ENCODE measurements at places on chromosomes 1 and 21.
A peak's percentile ranks its signal among the peaks of the same experiment; 100 is the strongest.

GRCh38 chr21:37220433-37220980, 46.6 kb downstream of the VPS26C start:
- peak; percentile 35 for DNase-seq

DNA sequence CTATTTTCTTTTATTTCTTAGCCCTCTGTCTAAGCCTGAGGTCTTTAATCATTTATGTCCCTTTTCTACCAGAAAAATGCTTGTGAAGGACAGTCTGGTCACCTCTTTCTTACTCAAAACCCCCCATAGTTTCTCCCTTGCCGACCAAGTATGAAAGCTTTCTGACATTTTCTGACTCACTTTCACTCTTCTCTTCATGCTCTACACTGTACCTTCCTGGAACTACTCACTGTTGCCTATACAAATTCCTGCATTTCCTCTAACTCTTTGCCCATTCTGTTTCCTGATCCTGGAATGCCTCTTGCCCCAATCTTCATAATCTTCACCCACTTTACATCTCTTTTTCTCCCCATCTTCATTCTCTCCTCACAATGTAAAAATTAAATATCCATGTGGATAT, 380.0 kb downstream of the HHIPL2 start:
- DNase-seq, result no peak

- no peak for DNase-seq
Observed at GRCh38 chr1:23444104-23444533, 19.6 kb upstream of the TCEA3 start.

DNA sequence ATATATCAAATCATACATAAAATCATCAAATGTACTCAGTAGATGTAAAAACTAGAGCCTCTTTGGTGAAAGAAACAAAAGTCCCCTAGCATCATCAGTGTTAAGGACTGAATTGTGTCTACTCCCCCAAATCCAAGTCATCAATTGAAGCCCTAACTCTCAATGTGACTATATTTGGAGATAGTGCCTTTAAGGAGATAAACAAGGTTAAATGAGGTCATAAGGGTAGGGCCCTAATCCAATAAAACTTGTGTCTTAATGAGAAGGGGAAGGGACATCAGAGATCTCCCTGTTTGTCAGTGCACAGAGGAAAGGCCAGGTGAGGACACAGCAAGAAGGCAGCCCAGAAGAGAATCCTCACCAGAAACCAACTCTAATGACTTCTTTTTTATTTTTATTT, 33.5 kb downstream of the USP24 start:
- no peak for DNase-seq

GRCh38 chr1:18978706-18979105, 22.2 kb upstream of the IFFO2 start:
- DNase-seq, result no peak

DNA sequence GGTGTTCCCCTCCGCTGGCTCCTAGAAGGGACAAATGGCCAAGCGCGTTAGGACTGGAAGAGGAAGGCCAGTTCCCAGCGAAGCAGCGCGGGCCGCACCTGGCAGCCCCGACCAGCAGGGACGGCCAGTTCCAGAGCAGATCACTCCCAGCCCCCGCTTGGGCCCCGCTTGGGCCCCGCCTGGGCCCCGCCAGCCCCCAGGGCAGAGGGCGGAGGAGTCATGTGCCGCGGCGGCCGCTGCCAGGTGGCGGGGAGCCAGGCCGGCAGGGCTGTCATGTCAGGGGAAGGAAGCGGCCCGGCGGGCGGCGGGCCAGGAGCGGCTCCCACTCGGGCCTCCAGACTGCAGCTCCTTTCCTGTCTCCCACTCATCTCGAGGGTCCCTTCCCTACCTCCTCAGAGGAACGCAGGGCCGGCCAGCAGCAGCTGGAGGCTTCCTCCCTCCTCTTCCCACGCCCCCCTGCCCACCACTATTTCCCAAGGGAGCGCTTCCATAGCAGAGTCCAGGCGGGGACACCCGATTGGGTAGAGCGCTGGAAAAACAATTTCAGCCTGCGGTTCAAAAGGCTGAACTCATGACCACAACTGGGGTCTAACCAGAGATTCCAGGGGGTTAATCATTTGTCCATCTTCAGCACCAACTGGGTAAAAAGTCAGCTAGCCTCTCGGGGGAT, 16.5 kb downstream of the ZNF697 start:
- DNase-seq, result peak; percentile 63

DNA sequence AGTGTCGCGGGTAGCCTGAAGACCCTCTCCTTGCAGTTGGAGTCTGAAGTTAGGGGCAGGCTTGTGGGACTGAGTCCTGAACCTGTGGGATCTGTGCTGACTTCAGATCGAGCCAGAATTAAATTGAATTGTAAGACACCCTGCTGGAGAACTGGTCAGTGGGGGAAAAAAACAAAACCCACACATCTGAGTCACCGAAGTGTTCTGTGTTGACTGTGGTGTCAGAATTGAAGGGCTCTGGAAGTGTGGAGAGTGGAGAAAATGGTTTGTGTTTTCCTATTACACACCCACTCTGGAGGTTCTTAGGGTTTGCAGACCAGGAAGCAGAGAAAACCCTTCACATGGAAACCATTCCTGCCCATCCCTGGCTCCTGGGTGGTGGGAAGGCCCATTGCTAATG, 209.5 kb upstream of the GALNT2 start:
- no peak for DNase-seq

GRCh38 chr1:38773483-38773882, 86.1 kb downstream of the RRAGC start:
- no peak for DNase-seq

- DNase-seq, result no peak
Observed at GRCh38 chr1:207002724-207003146, 29.8 kb downstream of the C1orf116 start.

DNA sequence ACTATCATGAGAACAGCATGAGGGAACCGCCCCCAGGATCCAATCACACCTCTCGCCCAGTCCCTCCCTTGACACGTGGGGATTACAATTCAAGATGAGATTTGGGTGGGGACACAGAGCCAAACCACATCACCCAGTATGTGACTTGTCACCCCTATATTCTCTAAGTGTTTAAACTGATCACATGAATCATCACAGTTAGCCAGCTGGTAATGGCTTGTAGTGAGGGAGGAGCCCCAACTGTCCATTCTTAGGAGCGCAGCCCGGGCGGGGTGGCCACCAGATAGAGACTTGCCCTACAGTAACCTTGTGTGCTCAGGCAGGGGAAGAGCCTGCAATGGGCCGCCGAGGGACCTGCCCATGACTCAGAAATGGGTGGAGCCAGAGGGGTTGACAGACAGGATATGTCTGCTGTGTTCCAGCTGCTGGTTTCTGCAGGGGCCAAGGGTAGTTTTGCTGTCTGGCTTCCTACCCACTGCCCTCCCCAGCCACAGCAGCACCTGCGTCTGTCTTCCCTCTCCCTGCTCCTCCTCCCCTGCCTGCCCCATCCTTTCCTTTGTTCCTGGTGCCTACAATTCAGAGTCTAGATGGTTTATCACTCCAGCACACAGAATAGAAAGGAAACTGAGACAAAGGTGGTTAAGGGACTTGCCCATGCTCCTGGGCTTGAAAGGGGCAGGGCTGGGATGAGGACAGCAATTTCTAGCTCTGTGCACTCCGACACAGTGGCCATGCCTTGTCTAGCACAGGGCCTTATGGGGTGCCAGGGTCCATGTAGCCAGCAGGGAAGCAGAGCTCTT, 9.2 kb downstream of the ABCG1 start:
- DNase-seq, result no peak

- DNase-seq, result no peak
Observed at GRCh38 chr1:23020706-23021405, 1.6 kb downstream of the KDM1A start.

DNA sequence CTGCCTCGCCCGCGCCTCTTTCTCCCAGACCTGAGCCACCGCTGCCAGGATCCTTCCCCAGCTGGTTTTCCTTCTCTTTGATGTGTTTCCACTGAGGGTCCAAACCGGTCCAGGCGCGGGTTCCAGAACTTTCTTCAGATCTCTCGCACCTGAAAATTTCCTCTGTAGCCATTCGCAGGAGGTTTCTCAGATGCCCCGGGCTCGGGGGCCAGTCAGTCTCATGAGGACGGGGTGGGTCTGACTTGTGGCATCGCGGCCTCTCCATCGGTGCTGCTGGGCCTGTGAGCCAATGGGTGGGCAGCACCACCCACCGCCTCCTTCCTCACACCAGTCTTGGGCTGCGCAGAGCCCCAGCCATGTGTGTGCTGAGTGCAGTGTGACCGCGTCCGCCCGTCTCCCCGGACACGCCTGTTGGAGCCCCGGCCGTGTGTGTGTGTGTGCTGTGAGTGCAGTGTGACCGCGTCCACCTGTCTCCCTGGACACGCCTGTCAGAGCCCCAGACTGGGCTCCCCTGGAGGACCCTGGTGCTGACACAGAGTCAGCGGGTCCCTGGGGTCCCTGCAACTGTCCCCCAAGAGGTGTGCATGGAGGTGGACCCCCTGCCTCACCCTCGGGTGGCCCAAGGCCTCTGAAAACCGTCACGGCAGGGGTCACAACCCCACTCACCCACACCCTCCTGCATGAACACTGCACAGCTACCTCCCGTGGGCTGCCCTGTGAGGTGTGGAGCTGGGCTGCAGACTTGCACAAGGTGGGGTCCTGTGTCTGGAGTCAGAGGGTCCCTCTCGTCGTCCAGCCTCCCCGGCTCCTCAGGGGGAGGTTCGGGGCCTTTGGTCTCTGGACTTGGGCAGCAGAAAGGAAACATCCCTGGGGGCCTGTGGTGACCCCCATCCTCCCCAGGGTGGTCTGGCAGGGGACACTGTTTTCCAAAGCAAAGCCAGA, 20.2 kb downstream of the COL18A1 start:
- DNase-seq, result no peak

DNA sequence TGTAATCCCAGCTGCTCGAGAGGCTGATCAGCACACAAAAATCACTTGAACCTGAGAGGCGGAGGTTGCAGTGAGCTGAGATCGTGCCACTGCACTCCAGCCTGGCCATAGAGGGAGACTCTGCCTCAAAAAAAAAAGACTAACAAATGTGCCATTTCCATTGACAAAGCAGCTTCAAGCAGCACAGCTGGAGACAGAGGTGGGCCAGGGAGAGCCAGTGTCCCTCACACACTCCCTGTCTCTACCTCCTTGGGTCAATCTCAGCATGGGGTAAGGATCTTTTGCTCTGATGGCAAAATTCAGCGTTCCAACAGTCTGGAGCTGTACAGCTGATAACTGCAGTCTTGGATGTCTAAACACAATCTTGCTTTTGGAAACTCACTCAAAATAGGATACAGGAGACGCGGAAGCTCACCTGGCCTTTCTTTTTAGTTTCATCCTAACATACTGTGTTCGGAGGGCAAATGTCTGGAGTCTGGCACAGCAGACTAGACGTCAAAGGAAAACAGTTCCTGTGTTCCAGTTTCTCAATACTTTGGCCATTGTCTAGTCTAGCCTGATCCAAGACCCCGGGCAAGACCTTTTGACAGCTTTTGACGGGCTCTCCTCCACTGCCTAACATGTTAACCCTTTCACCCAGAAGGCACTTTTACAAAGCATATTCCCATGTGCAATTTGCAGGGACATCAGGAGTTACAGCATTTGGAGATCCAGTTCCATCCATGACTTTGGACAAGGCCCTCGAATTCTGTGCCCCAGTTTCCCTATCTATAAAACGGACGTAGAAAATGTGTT, 2.9 kb downstream of the RCC2 start:
- DNase-seq, result no peak

GRCh38 chr1:207298636-207299398, 22.7 kb upstream of the CD55 start:
- DNase-seq, result no peak

All from NCI-H1092 (cell line).